Stimulated activated CD8-positive, alpha-beta memory T cell treated with anti-CD3 and anti-CD28 coated beads, Interleukin-15, amount 100 ng/mL, for 1 hour (primary cell): ENCODE measurements at places on chromosomes 3 and 15.

DNA sequence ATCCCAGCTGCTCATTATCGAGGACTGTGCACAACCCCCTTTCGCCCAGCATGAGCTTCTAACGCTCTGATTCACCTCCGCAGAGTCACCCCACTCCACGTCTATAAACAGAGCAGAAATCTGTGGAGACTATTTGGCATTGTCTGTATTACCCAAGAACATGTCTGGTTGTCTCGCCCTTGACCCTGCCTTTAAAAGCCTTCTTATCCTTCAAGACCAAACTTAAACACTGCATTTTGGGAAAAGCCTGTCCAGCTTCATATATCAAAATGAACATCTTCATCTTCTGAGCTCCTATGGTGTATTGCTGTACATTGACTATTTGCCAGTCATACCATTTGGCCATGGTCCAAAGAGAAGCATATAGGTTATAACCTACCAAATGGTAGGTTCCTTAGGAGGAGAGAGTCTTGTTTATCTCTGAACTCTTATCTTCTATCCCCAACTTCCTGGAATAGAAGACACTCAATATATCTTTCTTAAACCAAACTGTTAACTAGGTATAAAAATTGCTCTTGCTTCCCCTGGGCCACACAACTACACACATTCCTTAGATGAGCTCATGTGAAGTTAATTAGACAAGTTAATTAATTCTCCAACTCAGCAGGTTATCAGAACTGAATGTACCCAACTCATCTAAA lies 90.1 kb downstream of the FBN1 start:
- DNase-seq = no peak

- no peak for DNase-seq
Observed at GRCh38 chr3:61821823-61822251, 260.5 kb downstream of the PTPRG start.

DNA sequence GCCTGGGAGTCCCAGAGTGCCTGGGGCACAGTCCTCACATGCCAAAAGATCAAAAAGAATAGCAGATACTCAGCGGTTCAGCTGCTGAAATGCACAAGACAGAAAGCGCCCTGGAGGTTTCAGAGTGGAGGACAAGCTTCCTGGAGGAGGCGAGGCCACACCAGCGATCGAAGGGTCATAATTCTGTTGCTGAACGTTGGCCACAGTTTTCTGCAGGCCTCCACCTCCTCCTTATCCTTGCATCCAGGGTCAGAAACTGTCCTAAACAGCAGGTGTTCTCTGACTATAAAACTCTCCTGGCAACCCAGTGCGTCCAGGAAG lies 220.3 kb upstream of the LINGO1 start:
- DNase-seq = no peak

GRCh38 chr3:34534013-34534412 lies 735.6 kb downstream of the PDCD6IP start:
- no peak for DNase-seq

- no peak for DNase-seq
Observed at GRCh38 chr3:32009101-32009500, 27.6 kb downstream of the ZNF860 start.

DNA sequence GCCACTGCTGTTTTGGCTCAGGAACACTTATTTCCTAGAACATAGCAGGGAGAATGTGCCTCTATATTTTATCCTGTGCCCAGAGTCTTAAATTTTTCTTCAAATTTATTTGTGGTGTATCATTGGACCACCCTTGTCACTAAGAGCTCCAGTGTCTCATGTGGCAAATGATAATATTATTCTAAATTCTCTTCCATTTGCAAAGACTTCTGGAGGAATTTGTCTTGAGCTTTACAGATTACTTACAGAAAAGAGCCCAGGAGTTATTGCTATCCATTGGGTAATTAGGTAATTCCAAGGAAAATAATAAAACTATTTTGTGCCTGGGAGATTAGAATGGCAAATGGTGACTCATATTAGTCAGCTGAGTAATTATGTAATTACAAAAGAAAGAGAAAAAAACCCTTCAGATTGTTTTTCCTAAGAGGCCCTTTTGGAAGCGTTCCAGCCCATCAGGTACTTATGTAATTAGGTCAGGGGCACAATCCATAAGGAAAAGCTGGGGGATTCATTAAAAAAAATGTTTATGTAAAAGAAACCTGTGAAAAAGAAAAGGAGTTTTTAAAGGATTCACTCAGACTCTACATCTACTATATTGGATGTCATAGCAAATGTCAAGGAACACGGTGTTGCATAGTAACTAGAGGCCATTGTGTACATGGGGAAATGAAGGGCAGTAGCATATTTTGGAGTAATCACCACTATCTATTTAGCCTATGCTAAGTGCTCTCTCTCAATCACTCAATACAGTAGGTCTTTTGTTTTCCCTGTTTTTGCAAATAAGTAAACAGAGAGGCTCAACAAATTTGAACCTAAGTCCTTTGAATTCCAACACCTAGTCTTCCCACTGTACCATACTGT lies 380.9 kb upstream of the RARB start:
- DNase-seq = no peak

DNA sequence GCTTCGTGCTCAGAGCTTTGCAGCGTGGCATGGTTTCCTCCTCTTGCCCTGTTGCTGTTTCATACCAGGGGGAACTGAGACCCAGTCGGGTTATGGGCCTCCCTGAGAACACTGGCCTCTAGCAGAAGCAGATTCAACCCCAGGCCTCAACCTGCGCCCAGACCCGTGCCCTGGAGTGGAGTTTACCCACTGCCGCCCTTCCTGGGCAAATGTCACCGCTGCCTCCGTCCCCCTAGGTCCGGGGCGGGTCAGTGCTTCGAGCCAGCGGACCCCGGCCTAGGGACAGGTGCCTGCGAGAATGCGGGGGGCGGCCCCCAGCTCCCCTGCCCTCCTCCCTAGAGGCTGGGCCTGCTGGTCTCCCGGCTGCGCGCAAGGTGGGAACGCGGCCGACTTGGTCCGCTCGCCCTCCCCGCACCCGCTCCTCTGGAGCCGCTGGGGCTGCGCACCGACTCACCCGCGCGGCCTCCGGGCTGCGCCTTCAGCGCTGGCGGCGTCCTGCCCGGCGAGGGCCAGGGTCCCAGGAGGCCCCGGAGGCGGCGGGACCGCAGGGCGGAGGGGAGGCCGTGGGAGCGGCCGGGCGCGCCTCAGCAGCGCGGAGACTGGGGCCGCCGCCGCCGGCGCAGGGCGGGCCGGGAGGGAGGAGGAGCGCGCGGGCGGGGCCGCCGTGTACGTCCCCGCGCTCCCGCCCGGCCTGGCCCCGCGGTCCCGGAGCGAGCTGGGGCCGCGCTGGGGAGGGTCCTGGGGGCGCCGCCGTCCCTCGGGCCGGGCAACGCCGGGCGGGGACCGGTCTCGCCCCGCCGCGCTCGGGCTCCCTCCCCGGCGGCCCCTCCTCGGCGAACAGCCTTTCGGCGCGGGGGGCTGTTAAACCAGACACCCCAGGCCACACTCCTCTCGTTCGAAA lies at the start of gene PIGZ:
Gene PIGZ (minus strand): TSS at position 601 of the 901 bp plus-strand sequence. CDS start 16,802 bp downstream, outside the sequence.
- no peak for DNase-seq

GRCh38 chr3:28101705-28102104 lies 139.7 kb upstream of the CMC1 start:
- no peak for DNase-seq

GRCh38 chr3:53583161-53583690 lies 88.8 kb downstream of the CACNA1D start:
- DNase-seq = no peak

GRCh38 chr3:9214599-9214998 lies 34.8 kb downstream of the SRGAP3 start:
- no peak for DNase-seq

DNA sequence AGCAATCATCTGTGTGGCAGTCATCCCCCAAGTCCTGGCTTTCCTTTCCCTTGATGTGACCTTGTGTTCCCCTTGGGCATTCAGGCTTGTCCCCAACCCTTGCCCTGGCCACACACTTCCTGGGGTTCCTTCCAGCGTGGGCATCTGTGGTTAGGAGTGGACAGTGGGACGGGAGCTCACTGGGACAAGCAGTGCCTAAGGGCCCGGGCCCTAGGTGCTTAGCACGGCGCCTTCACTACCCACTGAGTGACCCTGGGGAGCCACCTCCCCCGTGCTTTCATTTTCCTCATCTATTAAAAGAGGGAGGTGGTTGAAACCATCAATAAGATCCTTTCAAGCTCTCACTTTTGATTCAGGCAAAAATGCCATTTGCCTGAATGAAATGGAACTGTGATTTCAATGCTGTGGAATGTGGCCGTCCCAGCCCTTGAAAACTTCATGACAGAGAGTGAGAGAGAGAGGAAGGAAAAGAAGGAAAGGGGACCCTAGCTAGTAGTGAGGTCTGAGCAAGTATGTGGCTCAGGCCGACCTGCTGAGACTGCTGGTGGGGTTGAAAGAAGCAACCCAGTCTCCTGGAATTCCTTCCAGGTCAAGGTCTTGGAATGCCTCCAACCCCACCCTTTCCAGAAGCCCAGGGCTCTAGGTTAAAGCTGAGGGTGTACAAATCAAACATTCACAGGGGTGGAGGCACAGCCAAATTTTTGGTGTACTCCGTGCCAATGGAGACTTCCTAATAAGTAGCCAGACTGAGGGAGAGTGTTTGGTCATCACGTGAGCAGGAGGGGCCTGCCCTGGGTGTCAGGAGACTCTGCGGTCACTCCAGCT lies 302.9 kb downstream of the TLE3 start:
- no peak for DNase-seq

- no peak for DNase-seq
Observed at GRCh38 chr3:142175478-142175877, 26.1 kb upstream of the TFDP2 start.

- DNase-seq = no peak
Observed at GRCh38 chr3:61414456-61414855, 146.9 kb upstream of the PTPRG start.

DNA sequence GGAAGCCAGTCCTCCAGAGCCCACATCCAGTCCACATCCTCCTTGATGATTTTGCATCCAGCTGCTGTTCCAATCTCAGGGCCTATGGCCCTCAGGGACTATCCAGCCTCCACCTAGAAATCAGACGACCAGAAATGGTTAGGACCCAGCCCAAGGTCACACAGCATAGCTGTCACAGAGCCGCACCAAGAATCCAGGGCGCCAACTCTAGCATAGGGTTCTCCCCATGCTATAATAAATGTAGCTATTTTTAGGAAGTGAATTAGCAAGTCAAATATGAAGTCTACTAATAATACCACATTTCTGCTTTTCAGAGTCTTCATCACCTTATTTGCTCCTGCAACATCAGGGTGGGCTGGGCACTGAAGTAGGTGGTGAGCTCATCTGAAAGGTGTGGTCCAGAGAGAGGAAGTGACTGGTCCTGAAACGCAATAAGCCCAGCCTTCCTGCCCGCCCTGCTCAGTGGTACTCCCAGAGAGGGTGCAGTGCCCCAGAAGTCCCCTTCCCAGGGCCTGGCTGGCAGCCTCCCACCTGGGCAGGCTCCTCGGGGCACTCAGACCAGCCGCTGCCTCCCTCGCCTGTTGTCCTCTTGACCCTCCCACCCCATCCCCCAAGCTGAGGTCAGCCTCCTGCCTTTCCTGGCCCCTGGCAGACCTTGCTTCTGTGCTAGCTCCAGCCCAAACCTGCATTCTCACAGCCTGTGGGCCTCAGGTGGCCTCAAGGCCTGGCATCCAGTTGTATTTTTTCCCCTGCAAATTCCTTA lies 17.6 kb upstream of the CYP11A1 start:
- DNase-seq = no peak

DNA sequence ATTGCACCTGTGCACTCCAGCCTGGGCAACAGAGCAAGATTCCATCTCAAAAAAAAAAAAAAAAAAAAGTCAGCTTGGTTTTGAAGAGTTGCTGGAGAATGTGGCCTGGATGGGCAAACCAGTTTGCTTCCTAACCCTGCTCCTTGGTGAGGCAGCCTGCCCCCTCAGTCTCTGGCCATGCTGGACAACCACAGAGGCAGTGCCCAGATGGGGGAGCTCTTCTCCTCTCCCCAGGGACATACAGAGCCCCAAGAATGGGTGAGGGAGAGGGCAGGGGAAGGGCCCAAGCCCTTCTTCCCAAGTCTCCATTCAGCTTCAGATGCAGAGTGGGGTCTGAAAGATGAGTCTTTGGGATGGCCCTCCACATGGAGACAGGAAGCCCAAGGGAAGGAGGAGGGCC lies 27.9 kb downstream of the CD276 start:
- no peak for DNase-seq

DNA sequence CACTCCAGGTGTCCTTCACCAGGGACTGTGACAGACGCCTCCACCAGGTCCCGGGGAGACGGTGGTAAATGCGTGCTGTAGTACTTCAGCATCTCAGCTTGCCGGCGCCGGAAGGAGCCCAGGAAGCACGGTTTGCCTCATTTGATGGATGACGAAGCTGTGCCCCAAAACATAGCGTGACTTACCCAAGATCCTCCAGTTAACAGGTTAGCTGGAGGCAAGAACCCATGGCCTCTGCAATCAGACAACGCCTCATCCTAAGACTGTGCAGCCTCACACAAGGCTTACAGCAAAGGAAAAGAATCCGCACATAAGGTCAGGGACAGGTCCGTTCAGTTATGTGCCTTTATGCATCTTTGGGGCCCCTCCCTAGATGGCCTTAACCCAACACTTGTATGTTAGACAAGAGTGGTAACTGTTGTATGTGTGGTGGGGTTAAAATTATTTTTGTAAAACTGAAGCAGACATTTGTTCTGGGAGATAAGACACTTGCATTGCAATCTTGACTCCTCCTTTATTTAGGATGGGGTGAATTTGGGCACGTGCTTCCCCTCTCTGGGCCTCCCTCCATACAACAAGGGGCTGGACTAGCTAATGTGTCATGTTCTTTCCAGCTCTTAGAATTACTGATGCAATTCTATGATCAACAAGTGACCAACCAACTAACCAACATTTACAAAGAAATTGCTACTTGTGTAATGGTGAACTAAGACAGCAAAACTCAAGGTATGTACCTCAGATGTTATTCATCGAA lies 39.4 kb downstream of the VGLL4 start:
- DNase-seq = no peak

DNA sequence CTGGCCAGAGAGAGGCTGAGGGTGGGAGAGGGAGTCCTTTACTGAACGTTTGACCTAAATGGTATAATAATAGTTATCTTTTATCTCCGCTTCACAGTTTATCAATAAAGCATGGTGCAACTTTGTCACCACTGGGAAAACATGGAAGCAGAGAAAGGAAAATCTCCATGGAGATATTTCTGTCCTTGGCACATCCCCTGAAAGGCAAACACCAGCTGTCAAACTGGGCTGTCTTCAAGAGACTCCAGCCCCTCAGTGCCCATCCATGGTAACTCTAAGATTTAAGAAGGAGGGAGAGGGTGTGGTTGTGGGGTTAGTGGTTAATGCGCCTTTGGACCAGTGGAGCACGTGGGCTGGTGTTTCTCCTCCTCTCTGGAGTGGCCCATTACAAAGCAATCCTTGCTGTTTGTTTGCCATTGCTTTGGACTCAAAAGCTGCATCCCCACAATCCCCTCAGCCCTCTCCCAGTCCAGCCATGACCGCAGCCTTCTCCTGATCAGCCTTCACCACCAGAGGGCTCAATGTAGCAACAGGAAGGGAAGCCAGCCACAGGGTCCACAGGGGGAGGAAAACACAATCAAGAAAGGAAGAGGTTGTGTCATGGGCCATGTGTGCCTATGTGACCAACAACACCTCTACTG lies 38.2 kb upstream of the FAM174B start:
- no peak for DNase-seq

- DNase-seq = no peak
Observed at GRCh38 chr3:48739955-48740823, 23.2 kb upstream of the IP6K2 start.
